ENCODE measurements at places on chromosomes 3 and 15.

DNA sequence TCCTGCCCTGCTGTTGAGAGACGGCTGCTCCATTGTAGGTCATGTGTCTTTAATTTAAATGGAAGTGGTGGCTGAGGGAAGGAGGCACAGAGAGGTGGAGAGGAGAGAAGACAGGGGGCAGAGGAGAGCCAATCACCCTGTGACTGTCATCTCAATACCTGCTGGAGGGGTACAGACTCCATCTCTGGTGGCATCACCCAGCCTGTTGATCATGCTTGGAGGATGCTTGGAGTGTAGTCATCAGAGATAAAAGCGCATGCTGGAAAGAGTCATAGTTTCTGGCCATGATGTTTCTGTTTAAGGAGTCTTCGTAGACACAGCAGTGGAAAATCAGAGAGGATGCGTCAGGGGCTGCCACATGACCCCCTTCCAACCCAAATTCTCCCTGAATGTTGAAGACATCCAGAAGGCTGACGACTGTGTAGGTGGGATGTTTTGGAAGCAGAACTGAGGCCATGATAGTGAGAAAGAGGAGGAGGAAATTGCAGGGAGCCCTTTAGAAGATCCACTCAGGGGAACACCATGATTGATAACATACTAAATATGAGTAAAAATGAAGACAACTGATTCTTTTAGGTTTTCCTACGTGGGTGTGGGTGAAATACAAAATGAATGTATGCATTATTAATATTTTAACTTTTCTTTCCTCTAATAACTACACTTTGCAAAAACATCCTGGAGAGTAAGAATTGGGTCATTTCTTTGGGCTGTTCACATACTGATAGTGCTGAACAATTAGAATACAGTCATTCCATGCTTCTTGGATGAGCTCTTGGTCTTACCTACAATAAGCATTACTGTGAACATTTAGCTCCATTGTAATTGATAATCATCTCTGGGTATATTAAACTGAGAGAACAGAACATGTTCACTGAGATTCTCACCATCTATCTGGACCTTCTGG, 210.6 kb upstream of the ATP10A start:
- H3K36me3 ChIP-seq, result no peaks in the 10 kb centered on the region
- no peak overlapping the region for H3K27ac ChIP-seq
- no peaks in the 10 kb centered on the region for H3K4me1 ChIP-seq
- no peak overlapping the region for H3K4me3 ChIP-seq

DNA sequence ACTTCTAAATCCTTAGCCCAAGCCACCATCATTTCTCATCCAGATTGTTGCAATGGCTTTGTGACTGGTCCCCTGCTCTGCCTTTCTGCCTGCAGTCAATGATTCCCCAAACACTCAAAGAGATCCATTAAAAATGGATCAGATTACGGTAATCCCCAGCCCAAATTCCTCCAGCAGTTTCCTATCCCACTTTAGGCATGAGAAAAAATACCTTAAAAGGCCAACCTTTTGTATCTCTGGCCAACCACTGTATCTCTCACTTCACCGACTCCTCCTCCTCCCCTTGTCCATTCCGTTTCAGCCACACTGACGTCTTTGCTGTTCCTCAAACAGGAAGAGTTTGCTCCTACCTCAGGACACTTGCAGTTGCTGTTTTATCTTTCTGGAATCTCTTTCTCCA, 20.9 kb upstream of the IL1RAP start:
- no peaks in the 10 kb centered on the region for H3K4me1 ChIP-seq
- no peak overlapping the region for H3K27ac ChIP-seq
- H3K27me3 ChIP-seq, result no peaks in the 10 kb centered on the region
- no peak overlapping the region for H3K4me3 ChIP-seq
- DNase-seq, result no peak

- H3K27me3 ChIP-seq, result no peaks in the 10 kb centered on the region
- no peak overlapping the region for H3K4me3 ChIP-seq
- H3K27ac ChIP-seq, result peak overlapping the region; percentile 83
- H3K36me3 ChIP-seq, result no peaks in the 10 kb centered on the region
These were observed 51.1 kb downstream of the PSMD6 start for GRCh38 chr3:63972196-63972595.

DNA sequence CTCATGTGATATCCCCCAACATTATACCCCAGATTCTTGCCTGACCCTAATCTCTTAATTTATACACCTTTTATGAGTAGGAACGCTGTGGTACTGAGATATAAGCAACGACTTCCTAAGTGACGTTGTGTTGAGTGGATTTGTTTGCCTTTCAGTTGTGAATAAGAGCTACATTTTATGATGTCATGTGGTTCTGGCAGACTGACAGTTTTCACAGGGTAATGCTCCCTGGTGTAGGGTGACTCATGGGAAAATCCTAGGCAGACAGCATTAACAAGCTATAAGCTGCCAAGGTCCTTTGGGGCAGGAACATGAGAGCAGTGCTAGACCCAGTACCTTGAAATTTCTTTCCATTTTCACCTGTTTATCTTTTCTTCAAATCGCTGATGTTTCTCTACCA, 11.2 kb downstream of the C3orf52 start:
- H3K27ac ChIP-seq, result no peak overlapping the region
- H3K4me3 ChIP-seq, result no peak overlapping the region
- H3K4me1 ChIP-seq, result peaks cover 16% of the 10 kb centered on the region
- H3K27me3 ChIP-seq, result no peaks in the 10 kb centered on the region
- no peaks in the 10 kb centered on the region for H3K36me3 ChIP-seq

- H3K27ac ChIP-seq, result no peak overlapping the region
- no peak for DNase-seq
- H3K4me3 ChIP-seq, result no peak overlapping the region
- no peaks in the 10 kb centered on the region for H3K36me3 ChIP-seq
- no peaks in the 10 kb centered on the region for H3K4me1 ChIP-seq
These were observed 7.3 kb downstream of the MGLL start for GRCh38 chr3:127815001-127815400.

GRCh38 chr15:90295270-90295648, 29.8 kb downstream of the NGRN start:
- DNase-seq, result peak; percentile 64
- H3K4me3 ChIP-seq, result peak overlapping the region; percentile 47
- H3K27me3 ChIP-seq, result no peaks in the 10 kb centered on the region
- H3K4me1 ChIP-seq, result no peaks in the 10 kb centered on the region
- H3K27ac ChIP-seq, result peak overlapping the region; percentile 19

DNA sequence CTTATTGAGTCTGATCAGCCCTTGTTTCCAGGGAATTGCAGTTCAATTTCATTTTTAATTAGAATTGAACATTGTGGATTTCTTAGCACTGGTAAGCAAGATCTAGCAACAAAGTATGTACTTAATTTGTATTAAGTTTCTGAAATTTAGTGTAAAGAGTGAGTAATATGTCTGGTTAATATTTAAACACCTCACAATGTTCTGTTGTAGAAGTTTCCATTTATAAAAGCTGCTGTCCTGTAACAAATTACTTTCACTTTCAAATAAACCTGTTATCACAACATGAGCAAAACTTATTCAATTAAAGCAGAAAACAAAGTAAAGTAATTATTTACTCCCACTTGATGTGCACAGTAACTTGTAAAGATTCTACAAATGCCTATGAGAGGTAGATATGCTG, 448.5 kb downstream of the NAALADL2 start:
- H3K27ac ChIP-seq, result no peak overlapping the region
- H3K4me1 ChIP-seq, result no peaks in the 10 kb centered on the region
- no peaks in the 10 kb centered on the region for H3K27me3 ChIP-seq
- no peaks in the 10 kb centered on the region for H3K36me3 ChIP-seq
- DNase-seq, result no peak

- H3K36me3 ChIP-seq, result no peaks in the 10 kb centered on the region
- H3K27ac ChIP-seq, result no peak overlapping the region
- no peak for DNase-seq
- H3K4me1 ChIP-seq, result no peaks in the 10 kb centered on the region
These were observed 203.7 kb upstream of the UMPS start for GRCh38 chr3:124526601-124527000.

DNA sequence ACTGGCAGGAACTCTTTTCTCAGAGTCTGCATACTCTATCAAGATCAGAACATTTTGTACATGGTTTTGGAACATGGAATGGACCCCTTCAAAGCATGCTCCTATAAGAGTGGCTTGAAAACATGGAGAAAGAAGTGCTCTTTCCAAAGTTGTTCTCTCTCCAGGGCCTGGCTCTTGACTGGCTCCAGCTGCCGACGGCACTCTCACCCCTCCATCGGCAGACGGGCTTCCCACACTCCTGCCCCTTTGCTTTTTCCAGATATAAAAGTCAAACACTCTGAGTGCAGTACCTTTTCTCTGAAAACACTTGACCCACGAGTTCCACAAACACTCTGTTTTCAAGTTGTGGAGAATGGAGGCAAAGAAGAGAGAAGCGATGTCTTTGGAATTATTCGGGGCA, 72.5 kb upstream of the ONECUT1 start:
- no peak for DNase-seq
- H3K27me3 ChIP-seq, result no peaks in the 10 kb centered on the region
- no peak overlapping the region for H3K4me3 ChIP-seq
- H3K4me1 ChIP-seq, result no peaks in the 10 kb centered on the region
- H3K36me3 ChIP-seq, result no peaks in the 10 kb centered on the region

- no peak for DNase-seq
- peaks cover 3% of the 10 kb centered on the region for H3K36me3 ChIP-seq
- no peaks in the 10 kb centered on the region for H3K27me3 ChIP-seq
- no peak overlapping the region for H3K27ac ChIP-seq
- no peaks in the 10 kb centered on the region for H3K4me1 ChIP-seq
These were observed 43.3 kb downstream of the TUBGCP4 start for GRCh38 chr15:43414196-43414595.

- peak overlapping the region; percentile 19 for H3K4me3 ChIP-seq
- H3K4me1 ChIP-seq, result no peaks in the 10 kb centered on the region
- H3K36me3 ChIP-seq, result no peaks in the 10 kb centered on the region
- no peaks in the 10 kb centered on the region for H3K27me3 ChIP-seq
- no peak overlapping the region for H3K27ac ChIP-seq
These were observed 25.4 kb upstream of the SLC25A26 start for GRCh38 chr3:66195347-66195783.

All from pancreas (tissue), 10 donors.